AG09319 (cell line): ENCODE measurements at places on chromosomes 6 and 20.

GRCh38 chr6:139126255-139126654 lies 8.6 kb upstream of the HECA start:
- DNase-seq: peak; percentile 80

GRCh38 chr20:48287021-48287494 lies 501.8 kb upstream of the SULF2 start:
- no peak for DNase-seq

DNA sequence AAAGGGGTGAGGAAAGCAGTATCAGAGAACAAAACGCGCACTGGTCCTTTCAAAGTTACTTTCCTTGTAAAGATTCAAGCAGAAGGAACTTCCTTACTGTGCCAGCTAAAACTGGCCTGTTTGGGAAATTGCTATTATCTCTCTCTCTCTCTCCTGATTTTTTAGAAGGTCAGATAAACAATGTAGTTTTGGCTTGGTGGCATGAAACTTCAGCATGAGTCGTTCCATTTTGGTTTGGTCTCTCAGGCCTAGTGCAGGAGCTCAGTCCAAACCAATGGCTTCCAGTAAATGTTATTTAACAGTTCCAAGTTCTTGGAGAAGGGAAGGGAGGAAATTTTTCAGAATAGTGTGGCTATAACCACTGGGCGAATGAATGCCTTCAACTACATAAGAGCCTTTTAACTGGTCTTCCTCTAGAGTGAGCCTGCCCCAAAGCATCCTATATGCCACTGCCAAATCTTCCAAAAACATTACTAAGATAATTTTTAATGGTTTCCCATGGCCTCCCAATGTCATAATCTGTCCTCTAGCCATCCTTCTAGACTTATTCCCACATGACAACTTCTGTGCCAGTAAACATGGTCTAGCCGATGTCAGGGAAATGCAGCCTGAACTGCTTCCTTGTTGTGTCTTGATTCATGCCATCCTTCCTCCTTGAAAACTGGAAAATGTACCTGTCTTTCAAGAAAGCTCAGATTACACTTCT lies 9.1 kb upstream of the SNX9 start:
- peak; percentile 81 for DNase-seq

DNA sequence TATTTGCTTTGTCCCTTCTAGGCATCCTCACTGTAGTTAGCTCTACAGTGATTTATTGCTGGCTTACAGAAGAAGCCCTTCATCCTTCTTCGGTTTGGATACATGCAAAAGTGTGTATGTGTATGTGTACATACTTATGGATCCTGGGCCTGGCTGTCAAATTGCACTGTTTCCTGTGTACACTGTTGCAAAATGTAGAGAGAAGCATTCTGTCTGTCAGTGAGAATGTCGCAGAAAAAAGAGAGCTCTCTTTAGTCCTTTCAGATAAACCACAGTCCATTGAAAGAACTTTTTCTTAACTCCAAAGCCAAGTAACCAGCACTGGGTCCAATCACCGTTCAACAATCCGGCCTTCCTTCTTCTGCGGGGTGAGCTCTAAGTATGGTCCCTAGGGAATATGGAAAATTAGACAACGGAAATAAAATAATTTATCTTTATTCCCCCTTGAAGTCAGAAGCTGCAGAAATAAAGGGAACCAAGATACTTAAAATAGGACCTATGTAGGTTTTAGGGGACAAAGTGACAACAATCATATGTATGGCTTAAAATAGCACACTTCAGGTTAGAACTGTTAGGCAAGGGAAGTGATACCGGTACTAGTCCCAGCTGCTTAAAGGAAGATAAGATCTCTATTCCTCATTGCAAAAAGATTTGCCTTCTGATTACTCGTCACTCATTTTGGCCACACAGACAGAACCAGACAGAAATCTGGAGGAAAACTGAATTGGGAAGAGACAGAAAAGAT lies 107.0 kb downstream of the CD83 start:
- DNase-seq: no peak

DNA sequence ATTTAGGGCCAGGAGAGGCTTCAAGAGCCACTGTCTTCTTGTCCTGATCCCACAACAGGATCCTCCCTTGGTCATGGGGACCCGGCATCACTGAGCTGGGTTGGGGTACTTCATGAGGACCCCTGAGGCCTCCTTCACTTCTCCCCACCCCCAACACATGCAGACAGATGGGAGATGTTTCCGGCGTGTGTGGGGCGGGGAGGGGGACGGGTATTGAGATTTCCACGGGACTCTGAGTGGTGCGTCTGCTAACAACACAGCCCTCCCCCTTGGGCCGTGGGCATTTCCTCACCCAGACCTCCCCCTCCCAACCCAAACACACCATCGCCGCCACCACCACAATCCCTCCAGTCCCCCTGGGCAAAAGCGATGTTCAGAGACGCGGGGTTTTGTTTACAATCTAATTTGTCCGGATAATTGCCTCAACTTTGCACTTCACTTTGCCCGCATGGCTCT lies 906 bp upstream of the FOXP4 start:
- DNase-seq: no peak

DNA sequence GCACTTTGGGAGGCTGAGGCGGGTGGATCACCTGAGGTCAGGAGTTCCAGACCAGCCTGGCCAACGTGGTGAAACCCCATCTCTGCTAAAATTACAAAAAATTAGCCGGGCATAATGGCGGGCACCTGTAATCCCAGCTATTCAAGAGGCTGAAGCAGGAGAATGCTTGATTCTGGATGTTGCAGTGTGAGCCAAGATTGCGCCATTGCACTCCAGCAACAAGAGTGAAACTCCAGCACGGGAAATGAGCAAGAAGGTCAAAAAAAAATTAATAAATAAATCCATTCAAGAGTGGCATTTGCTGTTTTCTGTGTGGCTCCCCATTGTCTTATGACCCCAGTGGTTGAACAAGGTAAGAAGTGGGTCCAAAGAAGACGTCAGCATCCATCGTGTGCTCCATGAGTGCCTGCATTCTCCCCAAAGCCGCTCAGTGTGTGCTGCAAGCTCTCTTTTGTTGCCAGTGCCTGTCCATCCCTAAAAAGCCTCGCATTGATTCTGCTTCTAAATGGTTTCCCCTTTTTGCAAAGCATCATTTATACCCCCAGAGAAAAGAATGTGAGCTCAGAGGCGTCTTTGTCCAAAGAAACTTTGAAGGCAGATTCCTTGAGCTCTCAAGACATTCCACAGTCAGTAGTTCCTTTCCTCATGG lies 38.8 kb upstream of the MAP3K4 start:
- DNase-seq: no peak

DNA sequence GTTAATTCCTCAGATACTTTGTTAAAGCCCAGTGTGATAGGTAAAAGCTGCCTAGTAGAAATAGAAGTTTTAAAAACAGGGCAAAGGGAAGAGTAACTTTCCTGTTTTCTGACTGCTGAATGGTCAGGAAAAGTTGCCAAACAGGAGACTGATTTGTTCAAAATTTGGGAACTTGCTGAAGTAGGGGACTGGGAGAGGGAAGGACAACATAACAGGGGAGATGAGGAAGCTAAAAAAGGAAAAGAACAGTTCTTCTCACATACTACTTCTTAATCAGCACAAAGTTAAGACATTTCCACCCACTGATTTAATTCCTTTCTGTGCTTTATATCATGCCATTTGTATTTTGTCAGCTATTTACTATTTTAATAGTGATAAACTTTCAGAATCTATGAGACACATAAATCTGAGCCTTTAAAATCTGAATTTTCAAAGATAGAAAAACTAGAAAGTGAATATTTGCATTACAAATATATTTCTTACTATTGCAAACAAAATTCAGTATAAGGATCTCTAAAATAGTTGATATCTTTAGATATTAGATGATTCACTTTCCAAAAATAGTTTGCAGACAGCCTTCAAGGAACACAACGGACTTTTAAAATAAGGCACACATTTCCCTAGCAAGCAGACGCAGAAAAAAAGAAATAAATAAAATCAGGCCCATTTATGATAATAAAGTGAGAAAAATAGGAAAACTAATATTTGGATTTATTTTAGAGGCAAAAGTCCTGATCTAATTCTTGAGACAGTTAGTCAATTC lies 36.9 kb upstream of the SLC16A10 start:
- no peak for DNase-seq

DNA sequence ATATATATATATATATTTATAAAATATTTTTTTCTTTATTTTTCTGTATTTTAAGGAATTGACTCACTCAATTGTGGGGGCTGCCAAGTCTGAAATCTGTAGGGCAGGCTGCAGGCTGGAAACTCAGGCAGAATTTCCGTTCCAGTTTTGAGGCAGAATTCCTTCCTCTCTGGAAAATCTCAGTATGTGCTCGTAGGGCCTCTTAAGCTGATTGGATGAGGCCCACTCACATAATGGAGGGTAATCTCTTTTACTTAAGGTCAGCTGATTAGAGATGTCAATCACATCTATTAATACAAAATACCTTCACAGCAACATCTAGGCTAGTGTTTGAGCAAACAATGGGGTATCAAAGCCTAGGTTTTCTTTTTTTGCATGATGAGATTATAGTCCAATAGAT lies 244.7 kb upstream of the RNF24 start:
- no peak for DNase-seq

DNA sequence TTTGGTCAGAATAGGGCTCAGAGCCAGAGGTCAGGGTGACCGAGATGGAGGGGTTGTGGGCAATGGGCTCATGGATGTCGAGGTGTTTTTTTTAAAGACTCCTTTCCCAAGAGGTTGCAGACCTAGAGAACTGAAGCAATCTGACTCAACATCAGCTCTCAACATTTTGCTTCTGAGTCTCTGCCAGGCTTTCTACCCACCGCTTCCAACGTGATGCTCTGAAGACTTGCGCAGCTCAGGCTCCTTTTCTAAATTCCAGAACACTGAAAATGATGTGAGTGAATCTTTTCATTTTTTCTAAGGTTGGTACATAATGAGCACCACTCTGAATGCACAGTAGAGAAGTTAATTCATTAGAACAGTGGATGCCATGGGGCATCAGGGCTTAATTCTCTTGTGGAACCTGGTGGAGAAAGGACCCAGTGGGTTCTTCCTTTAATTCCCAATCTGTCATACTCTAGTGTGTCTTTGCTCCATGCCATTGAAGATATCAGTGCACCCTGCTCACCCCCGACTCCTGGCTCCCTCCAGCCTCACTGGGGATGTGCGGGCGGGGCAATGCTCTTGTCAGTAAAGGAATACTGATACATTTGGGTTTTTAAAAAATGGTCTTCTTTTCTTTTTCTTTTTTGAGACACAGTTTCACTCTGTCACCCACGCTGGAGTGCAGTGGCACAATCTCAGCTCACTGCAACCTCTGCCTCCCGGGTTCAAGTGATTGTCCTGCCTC lies 17.0 kb upstream of the KIF13A start:
- no peak for DNase-seq

GRCh38 chr20:63553251-63553932 lies 567 bp upstream of the FNDC11 start:
- DNase-seq: peak; percentile 64

GRCh38 chr20:45888681-45889080 lies 1.3 kb upstream of the SPATA25 start:
- DNase-seq: no peak

DNA sequence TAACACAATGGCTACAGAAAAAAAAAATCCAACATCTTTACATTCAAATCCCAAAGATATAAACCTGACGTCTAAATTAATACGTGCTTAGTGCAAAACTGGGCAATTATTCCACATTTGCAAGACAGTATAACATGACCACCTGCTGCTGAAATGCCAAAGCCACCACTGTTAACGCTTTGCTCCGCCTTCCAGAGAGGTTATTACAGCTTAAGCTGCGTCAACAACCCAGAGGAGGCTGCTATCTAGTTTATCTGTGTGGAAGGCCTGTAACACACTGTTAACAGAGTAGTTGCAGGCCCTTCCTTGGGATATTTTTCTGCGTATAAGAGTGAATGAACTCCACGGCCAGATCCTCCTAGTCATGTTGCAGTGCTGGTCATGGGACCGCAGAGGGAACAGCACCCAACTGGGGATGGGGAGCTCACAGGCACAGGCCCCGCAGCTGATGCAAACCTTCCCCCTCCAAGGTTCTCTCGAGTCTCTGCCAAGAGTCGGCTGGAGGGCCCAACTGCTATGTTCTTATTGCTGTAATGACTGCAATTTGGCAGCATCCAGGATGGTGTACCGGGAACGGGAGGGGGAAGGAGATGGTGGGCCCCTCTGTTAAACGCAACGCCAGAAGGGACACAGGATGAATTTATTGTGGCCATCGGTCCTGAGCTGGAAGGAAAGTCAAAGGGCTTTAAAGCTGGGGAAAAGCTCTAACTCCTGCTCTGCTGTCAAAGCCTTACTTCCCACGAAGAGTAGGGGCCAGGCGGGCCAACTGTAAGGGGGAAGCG lies 993 bp upstream of the NCOA7 start:
- no peak for DNase-seq

DNA sequence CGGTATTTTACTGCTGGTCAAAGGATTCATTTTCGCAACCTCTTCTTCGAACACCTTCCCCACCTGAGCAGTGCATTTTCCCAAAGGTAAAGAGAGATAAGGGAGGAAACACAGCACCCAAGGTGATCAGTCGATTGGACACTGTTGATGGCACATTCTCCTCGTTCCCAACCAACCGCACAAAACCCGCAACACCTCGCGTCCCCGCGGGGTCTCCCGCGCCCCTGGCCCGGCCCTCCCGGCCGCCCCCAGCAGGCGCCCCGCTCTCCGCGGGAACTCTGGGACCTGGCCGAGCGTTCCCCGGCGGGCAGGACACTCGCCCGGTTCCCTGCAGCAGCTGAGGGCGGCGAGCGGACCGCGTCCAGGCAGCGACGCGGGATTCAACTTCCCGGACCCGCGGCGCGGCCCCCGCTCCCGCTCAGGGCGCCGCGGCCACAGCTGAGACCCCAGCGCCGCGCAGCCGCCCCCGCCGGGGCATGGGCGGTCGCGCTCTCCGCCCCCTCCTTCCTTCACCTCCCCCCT lies 506 bp downstream of the RGS17 start:
- no peak for DNase-seq

DNA sequence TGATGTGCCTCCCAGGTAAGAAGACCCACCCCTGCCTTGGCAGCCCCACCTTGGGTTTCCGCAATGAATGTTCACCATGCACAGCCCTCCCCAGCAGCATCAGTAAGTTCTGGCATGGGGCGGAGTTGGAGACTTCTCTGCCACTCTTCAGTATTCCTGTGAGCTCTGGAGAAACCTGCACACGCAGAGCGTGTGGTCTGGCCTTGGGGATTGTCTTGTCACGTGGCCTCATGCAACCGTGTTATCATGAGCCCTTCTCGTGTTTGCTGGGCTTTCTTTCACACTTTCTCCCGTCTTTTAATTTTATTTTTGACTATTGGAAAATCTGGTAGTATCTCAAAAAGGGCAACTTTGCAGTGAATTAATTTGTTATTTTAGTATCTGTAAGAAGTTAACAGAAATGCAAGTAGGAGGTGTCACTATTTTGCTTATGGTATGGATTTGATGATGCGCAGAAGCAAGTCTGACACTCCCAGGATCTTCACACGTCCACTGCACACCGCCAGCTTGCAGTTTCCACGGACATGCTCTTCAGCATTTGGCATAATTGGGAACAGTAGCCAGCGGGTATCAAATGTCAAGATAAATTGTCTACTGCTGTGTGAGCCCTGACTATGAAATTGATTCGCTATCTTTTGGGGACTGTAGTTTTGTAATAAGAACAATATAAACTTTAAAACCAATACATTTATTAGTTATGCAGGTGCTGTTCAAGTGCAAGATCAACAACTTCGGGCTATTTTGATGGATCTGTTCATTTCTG lies 463.5 kb downstream of the QKI start:
- DNase-seq: no peak
